ENCODE measurements at places on chromosomes 13 and 19.

DNA sequence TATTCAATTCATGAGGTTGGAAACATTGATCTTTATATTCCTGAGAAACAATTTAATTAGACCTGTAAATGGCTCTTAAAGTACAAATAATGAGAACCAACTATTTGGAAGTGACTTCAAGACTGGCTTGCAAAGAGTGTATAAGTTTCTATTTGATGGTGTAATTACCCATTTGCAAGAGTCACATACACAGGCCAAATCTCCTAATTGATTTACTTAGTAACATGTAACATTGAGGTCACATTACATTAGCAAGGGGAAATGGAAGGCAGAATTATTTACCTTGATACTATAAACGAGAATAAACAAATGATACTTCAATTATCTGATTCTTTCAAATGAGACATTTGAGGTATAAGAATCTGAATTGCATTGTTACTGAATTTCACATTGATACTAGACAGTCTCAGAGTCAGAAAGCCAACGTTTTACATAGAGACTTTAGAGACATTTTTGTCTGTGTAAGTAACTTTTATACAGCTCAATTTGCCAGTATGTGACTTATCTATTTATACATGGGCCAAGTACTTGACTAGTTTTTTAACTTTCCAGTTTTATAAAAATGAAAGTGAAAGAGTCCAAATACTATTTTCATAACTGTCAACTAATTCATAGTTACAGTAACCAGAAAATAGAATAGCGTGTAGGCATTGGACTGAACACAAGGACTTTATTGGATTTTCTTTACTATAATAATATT lies 95.6 kb upstream of the RFC3 start:
- peaks cover 6% of the 10 kb centered on the region for H3K4me1 ChIP-seq
- ATAC-seq: no peak
- no peak overlapping the region for H3K4me3 ChIP-seq
- H3K27me3 ChIP-seq: peaks cover 18% of the 10 kb centered on the region
- no peaks in the 10 kb centered on the region for H3K36me3 ChIP-seq

- no peaks in the 10 kb centered on the region for H3K27me3 ChIP-seq
- peaks cover 2% of the 10 kb centered on the region for H3K36me3 ChIP-seq
- H3K27ac ChIP-seq: no peak overlapping the region
- no peak overlapping the region for H3K4me3 ChIP-seq
Observed at GRCh38 chr19:3154957-3155736, 19.3 kb downstream of the GNA15 start.

- H3K36me3 ChIP-seq: no peaks in the 10 kb centered on the region
- H3K4me1 ChIP-seq: peaks cover 12% of the 10 kb centered on the region
- H3K27ac ChIP-seq: no peak overlapping the region
- H3K4me3 ChIP-seq: no peak overlapping the region
Observed at GRCh38 chr13:48494874-48495273, 38.0 kb downstream of the RCBTB2 start.

DNA sequence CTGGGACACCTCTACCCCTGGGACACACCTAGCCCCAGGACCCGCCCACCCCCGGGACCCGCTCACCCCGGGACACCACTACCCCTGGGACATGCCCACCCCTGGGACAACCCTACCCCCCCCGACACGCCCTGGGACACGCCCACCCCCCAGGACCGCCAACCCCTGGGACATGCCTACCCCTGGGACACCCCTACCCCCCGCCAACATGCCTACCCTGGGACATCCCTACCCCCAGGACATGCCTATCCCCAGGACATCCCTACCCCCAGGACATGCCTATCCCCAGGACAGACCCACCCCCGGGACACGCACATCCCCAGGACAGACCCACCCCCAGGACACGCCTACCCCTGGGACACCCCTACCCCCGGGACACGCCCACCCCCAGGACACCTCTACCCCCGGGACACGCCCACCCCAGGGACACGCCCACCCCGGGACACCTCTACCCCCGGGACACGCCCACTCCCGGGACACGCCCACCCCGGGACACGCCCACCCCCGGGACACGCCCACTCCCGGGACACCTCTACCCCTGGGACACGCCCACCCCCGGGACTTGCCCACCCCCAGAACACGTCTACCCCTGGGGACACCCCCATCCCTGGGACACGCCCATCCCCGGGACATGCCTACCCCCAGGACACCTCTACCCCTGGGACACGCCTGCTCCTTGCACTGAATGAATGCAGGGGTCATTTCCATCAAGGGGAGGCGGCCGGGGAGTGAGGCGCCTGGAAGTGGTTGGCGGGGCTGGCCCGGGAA lies 32.3 kb downstream of the ADPRHL1 start:
- peaks cover 38% of the 10 kb centered on the region for H3K27me3 ChIP-seq
- no peaks in the 10 kb centered on the region for H3K36me3 ChIP-seq
- H3K27ac ChIP-seq: no peak overlapping the region
- no peak overlapping the region for H3K4me3 ChIP-seq

Measured in stimulated activated memory B cell treated with anti-CD40 and anti-IgM and Interleukin-4, amounts not matched to agents 10 μg/mL and 1 μg/mL and 100 μg/mL, for 72 hours (primary cell).